ENCODE measurements at places on chromosomes 2 and 18.
A peak's percentile ranks its signal among the peaks of the same experiment; 100 is the strongest.

GRCh38 chr2:10591207-10591606 lies 98.6 kb downstream of the NOL10 start:
- no peak for DNase-seq
- no peaks in the 10 kb centered on the region for H3K36me3 ChIP-seq
- H3K27ac ChIP-seq, result no peak overlapping the region
- H3K4me1 ChIP-seq, result no peaks in the 10 kb centered on the region
- no peaks in the 10 kb centered on the region for H3K27me3 ChIP-seq
- no peak overlapping the region for H3K4me3 ChIP-seq

DNA sequence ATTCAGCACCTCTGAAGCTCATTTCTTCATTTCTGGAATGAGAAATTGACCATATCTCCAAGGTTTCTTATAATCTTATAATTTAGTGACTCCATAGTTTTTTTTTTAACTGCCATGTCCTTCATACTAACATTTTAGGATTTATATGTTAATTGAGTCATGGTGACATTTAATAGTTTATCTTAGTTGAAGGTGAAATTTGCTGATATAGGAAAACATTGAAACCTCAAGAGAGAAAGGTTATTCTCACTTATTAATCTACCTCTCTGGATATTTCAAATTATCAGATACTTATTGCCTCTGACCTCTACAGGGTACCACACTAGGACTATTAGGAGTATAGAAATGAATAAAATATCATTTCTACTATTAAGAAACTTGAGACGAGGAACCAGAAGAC lies 499.0 kb downstream of the NUP35 start:
- DNase-seq, result no peak
- no peaks in the 10 kb centered on the region for H3K4me1 ChIP-seq
- no peak overlapping the region for H3K27ac ChIP-seq

DNA sequence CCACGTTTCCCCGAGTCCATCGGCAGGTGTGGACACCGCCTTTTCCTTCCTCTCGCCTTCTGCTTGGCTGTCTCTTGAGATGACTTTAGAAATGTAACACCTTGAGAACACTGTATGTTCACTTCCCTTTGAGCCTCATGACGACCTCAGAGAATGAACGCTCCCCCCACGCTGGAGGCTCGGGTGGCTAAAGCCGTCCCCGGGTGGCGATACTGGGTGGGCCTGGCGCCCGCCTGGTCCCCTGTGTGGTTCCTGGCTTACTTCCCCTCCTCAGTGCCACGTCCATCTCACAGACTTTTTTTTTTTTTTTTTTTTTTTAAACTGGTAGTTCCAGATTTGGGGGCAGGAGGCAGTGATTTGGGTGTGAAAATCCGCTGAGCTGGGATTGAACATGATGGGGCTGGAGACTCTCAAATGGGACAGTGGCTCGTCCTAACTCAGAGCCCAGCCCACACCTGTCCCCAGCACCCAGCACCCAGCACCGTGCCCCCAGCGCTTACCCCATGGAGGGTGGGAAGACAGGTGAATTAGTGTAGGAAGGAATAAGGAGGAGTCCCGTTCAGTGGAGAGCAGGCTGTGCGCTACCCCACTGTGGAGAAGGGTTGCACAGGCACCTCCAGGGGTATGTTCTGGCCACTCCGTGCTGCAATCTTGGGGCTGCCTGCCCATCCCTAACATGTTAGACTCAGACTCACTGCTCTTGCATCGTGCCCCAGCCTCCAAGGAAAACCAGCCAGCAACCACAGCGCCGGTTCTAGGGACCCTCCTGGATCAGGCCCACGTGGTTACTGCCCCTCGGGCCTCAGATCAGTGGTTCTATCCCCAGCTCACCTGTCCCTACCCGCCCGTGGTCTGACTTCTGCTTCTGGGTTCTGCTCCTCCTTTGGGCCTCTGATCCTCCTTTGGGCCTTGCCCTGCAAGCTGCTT lies 174.0 kb downstream of the ASB1 start:
- H3K4me3 ChIP-seq, result no peak overlapping the region
- no peaks in the 10 kb centered on the region for H3K27me3 ChIP-seq
- H3K27ac ChIP-seq, result peak overlapping the region; percentile 18
- peaks cover 8% of the 10 kb centered on the region for H3K4me1 ChIP-seq
- no peak for DNase-seq

DNA sequence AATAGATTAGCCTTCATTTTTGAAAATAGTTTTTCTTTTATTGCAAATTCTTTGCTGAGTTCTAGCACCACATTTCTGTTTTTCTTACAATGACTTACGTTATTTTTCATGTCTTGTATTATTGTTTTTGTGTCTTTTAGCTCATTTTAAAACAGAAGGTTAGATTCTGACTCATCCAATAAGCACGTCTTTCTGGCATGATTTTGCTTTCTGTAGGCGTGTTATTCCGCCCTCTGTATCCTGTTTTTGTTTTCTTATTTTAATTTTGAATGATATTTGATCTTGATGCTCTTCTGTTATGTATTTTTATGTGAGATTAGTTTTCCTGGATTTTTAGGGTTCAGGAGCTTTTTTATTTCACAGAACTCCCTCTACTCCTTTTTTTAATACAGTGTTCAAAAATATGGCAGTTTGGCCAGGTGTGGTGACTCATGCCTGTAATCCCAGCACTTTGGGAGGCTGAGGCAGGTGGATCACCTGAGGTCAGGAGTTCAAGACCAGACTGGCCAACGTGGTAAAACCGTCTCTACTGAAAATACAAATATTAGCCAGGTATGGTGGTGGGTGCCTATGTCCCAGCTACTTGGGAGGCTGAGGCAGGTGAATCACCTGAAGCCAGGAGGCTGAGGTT lies 145.0 kb downstream of the CLIP4 start:
- no peaks in the 10 kb centered on the region for H3K4me1 ChIP-seq
- H3K36me3 ChIP-seq, result no peaks in the 10 kb centered on the region
- H3K27me3 ChIP-seq, result no peaks in the 10 kb centered on the region
- no peak overlapping the region for H3K27ac ChIP-seq
- no peak overlapping the region for H3K4me3 ChIP-seq

Data from aorta (tissue), 5 donors.